Camera-type eye (tissue), 1 donor: ENCODE measurements at places on chromosomes 3 and 15. TPM values are rescaled to one million over a fixed set of nuclear protein-coding genes. Genes with fewer than 3 reads are reported as not detected.

PP2D1 gene
- total RNA-seq = not detected

HAPLN3 gene
- total RNA-seq = 17.2 TPM

SLC22A14 gene
- 0.16 TPM for total RNA-seq

NAALADL2 gene
- 43.9 TPM for total RNA-seq

PEX5L gene
- 22.8 TPM for total RNA-seq

CPNE9 gene
- total RNA-seq = 3.8 TPM

UACA gene
- total RNA-seq = 126 TPM

HRH1 gene
- 7.6 TPM for total RNA-seq
